C1 segment of cervical spinal cord (tissue), 14 donors: ENCODE measurements at places on chromosomes 7 and 10.

DNA sequence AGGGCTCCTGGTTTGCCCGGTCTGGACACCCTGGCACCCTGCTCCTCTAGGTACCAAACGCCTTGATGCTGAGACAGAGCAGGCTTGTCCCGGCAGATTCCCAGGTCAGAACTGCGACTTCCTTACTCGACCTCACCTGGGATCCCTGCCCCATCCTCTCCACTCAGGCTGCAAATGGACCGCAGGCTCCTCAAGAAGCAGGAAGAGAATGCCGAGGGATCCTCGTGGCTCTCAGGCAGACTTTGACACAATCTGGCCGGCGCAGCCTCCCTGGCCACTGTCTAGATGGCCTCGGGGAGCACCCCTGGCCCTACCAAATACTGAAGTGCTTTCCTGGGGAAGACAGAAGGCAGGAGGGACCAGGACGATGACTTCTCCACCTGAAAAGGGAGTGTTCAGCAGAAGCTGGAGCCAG, 421 bp upstream of the NODAL start:
- DNase-seq: no peak

GRCh38 chr10:114322344-114322743, 82.0 kb downstream of the AFAP1L2 start:
- DNase-seq: no peak

- no peak for DNase-seq
Measured at GRCh38 chr10:22658745-22659410, 55.5 kb downstream of the PIP4K2A start.

GRCh38 chr7:150620617-150621371, 11.4 kb downstream of the GIMAP6 start:
- DNase-seq: no peak

GRCh38 chr10:110985497-110986275, 66.3 kb downstream of the SHOC2 start:
- no peak for DNase-seq

GRCh38 chr10:78349165-78349516, 315.5 kb downstream of the RPS24 start:
- DNase-seq: no peak

- DNase-seq: no peak
Measured at GRCh38 chr10:124211921-124212320, 118.5 kb upstream of the CHST15 start.

DNA sequence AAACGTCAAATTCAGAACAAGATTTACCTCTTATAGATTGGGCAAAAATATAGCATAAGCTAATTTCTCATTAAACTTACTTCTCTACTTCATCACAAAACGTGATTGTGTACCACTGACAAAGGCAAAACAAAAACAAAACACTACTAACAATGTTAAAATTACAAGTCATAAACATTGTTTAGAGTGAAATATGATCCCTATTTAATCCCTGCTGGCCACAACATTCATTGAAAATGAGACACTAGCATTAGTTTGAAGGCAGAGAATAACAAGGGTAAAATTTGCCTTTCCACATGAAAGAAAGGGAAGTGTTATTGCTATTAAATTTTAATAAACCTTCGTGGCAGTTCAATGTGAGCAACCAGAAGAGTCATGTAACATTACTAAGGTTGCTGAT, 45.0 kb downstream of the SEMA3A start:
- no peak for DNase-seq

- DNase-seq: no peak
Measured at GRCh38 chr7:101378751-101379174, 16.1 kb downstream of the COL26A1 start.

DNA sequence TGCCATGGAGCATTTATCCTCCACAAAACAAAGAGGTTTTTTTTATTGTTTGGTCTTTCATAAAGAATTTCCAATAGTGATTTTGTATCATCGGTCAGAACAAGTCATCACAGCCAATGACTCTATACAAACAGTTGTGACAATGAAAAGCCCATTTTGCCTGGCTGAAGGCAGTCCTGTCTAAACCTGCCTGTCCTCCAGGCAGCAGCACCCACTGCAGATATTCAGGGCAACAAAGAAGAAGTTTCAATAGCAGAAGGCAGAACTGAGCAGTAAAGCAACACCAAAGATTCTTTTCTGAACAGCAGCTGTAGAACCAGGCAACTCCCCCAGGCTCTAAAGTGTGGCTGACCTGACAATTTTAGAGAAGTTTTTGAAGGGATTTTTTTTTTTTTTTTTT, 169.4 kb downstream of the FGFR2 start:
- DNase-seq: no peak

- DNase-seq: no peak
Measured at GRCh38 chr7:71271203-71271602, 139.3 kb downstream of the GALNT17 start.

DNA sequence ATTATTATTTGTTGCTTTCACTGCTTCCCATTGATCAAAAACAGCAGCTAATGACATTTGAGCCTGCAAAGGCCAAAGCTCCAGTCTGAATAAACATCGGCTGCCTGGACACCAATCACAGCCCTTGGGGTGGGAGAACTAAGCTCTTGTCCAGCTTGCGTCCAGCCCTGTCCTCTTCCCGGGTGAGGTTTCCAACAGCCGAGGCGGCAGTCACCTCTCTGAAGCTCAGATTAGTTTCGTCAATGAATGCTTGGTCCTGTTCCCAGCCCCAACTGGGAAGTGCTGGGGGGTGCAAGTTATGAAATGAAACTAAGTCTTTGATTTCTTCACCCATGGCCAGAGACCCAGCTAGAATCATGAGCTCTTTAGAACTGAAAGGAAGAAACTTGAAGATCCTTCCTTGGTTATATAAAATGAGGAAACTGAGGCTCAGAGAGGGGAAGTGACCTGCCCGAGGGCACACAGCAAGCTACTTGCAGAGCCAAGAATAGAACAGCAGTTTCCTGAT, 114.0 kb upstream of the TCF7L2 start:
- no peak for DNase-seq

- peak; percentile 47 for DNase-seq
Measured at GRCh38 chr10:78960316-78960800, 108.4 kb upstream of the ZMIZ1 start.
